Cerebellar cortex (tissue), 1 donor: ENCODE measurements at places on chromosomes 1 and 21.

DNA sequence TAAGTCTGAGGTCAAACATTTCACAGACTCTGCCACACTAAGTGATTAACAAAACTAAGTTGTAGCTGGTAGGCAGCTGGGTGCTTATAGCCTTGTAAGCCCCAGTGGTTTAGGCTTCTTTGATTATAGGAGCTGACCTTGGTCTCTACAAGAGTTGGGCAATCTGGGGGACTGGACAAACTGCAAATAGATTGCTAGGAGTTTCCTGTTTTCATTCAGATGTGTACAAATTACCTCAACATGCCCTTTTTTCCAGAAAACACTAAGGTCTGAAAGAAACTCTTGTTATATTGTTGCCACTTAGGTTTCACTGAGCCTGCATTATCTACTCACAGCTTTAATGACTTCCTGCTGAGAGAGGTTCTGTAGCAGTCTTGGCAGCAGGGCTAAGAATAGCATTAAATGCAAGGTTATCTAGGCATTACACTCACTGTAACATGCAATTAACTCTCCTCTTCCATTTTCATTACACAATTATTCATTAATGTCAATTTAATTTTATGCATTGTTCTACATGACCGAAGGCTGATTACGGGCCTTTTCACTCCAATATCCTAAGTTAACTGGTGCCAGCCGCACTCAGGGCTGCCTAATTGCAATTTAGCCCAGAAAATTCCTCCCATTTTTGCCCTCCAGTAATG is 314.0 kb downstream of the LMO4 start:
- DNase-seq = no peak

- DNase-seq = no peak
Observed at GRCh38 chr1:102050556-102050955, 53.8 kb upstream of the OLFM3 start.

DNA sequence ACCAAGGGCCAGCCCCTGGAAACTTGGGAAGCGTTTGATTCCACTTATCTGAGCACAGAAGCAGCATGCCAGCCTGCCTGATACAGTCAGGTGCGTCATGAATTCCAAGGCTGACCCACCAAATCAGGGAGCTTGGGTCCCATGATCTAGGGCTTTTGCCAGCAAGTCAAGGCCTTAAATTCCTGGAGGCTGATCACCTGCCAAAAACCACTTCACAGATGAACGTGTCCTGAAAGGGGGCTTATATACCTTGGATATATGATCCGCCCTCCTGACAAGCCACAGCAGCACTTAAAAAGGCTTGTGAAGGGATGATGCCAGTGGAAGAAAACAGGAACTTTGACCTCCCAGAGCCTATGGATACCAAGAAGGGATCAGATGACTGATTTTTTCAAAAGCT is 24.0 kb upstream of the CLIC6 start:
- no peak for DNase-seq

DNA sequence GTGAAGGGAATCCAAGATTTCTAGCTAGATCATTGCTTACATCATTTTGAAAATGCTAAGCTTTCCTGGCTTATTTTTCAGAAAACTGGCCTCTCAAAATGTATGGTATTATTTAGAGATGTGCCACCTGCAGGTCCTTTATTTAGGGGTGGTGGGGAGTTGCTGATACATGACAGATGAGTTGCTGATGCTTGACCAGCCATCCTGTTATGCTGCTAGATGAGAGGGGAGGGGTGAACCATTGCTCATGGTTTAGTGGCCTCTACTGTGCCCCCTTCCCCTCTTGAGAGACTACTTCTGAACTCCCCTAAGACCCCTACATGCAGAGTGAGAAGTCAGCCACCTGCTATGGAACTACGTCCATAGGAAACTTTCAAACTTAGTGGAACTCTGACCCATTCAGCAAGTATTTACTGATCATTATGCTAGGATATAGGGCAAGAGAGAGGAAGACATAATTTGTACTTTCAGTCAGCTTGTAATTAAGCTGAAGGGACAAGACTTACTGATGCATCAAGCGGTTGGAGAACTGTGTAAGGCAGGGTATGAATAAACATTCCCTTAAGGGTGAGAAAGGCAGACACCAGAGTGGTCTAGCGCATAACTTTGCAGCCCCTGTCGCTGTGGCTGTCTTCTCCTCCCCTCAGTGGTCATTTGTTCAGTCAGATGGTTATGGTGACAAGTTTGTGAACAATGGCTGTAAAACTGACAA is 34.6 kb downstream of the SLAMF6 start:
- DNase-seq = no peak

DNA sequence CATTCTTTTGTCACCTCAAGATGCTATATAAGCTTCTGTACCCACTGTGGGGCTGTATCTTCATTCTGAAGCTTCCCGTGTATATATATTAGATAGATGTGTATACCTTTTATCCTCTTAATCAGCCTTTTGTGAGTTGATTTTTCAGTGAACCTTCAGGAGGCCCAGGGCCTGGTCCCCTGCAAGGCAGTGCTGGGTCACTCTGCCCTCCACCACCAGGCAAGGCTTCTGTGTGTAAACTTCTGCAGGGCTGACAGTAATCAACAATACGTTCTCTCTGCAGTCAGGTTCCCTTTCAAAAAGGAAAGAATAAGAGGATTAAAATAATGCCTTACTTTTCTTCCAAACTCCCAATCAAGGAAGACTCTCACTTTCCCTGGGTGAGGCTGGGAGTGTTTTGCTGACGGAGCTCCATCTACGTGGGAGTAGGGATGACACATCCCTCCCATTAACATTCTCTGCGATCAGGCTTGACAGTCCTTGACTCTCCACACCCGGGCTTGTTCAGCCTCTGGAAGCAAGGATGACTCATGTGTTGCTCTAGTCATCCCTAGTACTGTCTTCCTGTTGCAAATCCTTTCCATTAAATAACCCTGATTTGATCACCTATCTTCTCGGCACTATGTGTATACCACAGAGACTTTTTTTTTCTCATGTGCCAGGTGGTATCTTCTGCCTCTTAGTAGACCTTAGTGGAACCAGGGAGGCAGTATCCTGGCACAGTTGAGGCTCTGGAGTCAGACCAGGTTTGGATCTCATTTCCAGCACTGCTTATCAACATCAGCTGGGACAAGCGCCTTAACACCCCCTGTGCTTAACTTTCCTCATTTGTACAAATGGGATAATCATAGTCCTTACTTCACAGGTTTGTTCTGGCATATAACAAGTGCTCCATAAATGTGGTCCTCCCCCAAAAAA is 70.3 kb upstream of the KCNK1 start:
- DNase-seq = peak; percentile 33

- no peak for DNase-seq
Observed at GRCh38 chr1:208479435-208479834, 235.3 kb upstream of the PLXNA2 start.

DNA sequence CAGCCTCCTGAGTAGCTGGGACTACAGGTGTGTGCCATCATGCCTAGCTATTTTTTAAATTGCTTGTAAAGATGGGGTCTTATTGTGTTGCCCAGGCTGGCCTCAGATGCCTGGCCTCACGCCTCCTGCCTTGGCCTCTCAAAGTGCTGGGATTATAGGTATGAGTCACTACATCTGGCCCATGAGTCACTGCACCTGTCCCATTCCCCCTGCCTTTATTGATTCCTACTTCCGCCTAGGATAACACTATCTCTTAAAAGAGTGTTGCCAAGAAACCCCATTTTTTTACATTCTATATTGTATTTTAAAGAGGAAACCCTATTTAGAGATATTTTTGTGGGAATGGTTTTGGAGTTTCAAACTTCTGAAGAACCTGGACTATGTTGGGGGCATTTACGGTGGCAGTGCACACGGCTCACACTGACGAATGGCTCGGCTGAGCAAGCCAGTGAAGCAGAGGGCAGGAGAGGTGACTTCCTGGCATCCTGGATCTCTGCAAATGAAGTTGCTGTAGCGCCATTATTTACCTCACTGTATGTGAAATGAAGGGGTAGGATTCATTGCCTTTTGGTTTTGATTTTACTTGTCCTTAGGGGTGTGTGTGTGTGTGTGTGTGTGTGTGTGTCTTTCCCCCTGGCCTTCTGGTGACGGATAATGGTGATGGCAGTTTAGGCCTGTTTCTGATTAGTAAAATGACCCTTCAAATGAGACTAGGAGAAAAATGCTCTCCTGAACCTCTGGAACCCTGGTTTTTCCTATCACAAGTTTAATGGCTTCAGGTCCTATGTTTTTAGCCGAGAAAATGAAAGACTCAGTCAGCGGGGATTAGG is 22.5 kb downstream of the KIF26B start:
- peak; percentile 17 for DNase-seq

- no peak for DNase-seq
Observed at GRCh38 chr1:25544243-25544764, 898 bp downstream of the LDLRAP1 start.

DNA sequence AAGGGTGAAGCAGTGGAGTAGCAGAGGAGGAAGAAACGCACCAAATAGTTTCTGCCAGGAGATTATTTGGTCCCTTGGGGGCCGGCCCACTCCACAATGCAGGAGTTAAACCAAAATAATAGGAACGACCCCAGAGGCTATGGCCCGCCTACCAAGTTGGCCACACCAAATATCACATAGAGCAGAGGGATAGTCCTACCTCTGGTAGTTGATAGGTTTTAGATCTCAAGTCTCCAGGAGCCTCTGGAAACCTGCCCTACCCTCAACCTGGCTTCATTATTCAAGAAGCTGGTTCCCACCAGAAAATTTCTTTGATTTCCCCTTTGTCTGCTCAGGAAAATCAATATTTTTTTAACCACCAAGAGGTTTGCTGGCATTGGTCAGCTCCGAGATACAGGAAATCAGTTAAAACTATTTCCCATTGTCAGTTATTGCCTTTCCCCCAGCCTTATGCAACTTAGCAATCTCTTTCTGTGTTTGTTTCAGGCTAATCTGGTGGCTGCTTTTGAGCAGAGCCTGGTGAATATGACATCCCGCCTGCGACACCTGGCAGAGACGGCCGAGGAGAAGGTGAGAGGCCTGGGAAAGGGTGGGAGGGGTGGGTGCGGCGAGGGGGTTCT is 35.5 kb upstream of the IPO9 start:
- no peak for DNase-seq

GRCh38 chr1:235018720-235019444 is 109.8 kb downstream of the TOMM20 start:
- no peak for DNase-seq

DNA sequence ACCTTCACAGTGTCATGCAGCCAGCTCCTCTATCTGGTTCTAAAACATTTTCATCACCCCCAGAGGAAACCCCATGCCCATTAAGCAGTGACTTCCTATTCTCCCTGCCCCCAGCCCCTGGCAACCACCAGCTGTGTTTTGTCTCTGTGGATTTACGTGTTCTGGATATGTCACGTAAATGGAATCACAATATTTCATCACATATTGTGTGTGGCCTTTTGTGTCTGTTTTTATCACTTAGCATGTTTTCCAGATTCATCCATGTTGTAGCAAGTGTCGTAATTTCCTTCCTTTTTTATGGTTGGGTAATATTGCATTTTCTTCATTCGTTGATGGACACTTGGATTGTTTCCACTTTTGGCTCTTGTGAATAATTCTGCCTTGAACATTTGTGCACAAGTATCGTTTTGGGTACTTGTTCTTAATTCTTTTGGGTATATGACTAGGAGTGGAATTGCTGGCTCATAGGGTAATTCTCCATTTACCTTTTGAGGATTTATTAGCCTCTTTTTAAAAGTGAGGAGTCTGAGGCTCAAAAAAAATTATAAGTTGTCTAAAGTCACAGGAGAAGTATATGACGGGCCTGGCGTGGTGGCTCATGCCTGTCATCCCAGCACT is 127.0 kb downstream of the MRPS6 start:
- DNase-seq = no peak

- no peak for DNase-seq
Observed at GRCh38 chr1:60622486-60622885, 459.9 kb upstream of the NFIA start.

DNA sequence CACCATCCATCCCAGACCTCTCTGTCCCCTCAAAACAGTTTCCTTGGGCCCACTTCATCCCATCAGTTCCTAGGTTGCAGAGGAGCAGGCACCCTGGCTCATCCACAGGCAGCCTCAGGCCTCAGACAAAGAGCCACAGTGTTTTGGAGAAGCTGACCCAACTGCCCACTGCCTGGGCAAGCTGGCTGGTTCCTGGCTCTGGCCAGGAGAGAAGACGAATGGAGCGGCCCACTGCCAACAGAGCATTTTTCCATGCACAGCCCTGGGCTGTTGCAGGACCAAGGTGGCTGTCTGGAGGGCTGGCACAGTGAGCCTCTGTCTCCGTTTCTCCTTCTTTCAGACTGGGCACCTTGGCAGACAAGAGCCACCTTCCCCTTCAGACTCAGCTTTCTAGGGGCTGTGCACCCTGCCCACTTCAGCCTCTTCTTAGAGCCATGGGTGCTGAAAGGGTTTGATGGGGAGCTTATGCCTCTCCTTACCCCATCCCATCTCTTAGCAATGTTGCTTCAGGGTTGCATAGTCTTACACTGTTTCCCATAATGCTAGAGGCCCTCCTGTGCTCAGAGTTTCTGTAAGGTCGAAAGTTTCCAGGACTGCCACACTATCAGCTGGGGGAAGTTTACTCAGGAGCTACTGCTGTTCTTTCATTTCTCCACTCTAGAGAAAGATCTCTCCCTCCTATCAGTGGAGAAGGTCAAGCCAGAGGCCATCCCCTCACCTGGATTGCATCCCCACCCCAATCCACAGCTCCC is 973 bp downstream of the FMOD start:
- DNase-seq = no peak

- DNase-seq = no peak
Observed at GRCh38 chr1:75668813-75669212, 55.7 kb upstream of the ACADM start.

DNA sequence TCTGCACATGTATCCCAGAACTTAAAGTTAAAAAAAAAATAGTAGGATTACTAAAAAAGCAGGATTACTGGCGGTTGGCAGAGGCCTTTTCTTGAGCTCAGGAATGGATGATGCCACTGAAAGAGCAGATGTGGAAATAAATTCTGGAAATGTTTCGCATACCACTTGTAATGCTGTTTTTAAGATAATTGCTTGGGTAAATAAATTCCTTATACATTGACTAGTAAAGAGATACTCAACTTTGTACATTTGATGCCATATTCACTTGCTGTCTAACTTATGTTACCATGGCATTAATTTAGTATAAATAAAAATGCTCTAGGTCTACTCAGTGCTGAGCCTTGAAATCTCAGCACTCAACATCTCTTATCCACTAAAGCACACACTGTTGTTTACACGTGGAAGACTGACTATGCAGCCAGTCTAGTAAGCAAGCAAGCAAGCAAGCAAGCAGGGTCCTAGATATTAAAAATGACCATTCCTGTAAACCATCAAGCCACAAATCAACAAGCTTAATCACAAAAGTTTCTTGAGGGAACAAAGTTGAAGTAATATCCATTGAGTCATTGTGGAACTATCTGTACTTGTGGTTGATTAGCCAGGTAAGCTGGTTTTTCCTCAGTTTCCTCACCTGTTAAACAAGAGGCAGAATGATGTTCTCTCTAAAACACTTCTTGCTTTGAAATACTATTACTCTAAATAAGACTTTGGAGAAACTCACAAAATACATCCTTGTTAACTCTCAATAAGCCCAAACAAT is 1.7 kb upstream of the RASAL2 start:
- DNase-seq = no peak

- peak; percentile 35 for DNase-seq
Observed at GRCh38 chr1:185733818-185734735, at the start of gene HMCN1. HMCN1 (plus strand) TSS chr1:185734391; CDS start chr1:185734780, 389 bp downstream.

GRCh38 chr21:44498280-44499210 is 41.5 kb downstream of the KRTAP10-1 start:
- no peak for DNase-seq
